ENCODE measurements at places on chromosomes 4 and X. TPM values are rescaled to one million over a fixed set of nuclear protein-coding genes. Genes with fewer than 3 reads are reported as not detected.

DNA sequence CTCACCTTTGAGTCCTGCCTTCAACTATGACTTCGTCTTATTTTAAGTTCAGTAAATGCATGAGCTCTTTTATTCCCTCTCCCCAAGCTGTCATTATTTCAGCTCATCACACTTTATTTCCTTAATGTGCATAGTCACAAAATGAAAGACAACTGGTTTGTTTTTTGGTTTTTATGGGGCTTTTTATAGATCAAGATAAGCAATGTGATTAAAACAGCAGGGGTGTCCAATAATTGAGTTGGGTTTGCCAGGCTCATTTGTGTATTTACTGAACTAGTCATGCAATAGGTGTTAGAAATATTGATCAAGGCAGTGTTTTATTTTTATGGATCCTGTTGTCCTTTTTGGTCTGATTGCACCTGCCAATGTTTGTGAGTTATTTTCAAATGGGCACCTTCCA is 102.2 kb downstream of the FRMPD4 start:
- no peak for DNase-seq

- no peak for DNase-seq
Measured at GRCh38 chr4:75038376-75038775, 105.5 kb downstream of the PARM1 start.

DNA sequence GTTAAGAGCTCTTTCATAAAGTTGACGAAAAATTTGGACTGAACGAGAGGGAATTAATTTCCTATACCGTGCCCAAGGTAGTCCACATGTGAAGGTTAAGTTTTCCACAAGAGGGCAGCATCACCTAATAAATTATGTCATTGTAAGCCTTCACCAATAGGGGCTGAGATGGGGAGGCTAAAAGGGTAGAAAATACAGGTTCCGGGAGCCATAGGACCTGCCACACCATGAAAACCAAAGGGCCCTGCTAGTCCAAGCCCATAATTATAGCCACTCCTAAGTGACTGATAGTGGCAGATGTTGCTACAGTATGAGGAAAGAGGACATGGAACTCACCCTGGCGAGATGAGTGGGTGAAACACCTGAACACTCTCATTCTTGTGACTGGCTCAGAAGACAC is 122.2 kb downstream of the SHROOM4 start:
- peak; percentile 2 for DNase-seq

SPANXA2 gene
- not detected for polyA plus RNA-seq

DNA sequence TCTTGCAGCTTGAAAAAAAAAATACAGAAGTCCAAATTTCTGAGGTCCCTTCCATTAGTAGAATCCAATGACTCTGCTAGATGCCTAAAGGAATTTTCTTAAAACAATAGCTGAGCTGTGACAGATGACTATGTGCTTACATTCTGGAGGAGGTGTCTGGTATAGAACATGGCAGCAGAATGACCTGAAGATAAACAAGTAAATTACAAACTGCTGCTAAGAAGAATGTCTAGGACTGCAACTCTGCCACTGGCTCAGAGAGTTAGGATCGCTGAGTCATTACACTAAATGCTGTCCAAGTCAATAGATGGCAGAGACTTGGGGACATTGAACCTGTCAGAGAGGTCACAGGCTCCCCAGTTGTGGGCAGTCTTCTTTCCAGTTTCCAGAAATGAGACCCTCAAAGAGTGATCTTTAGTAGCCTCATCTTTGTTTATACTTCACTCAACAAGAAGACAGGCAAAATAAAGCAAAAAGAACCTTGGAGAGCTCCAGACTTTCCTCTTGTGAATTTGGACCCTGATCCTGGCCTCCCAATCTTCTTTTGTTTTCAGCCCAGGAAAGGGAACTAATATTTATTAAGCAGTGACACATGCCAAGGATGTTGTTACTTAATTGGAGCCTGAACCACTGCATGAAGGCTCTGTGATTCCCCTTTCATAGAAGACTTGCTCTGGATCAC is 56.4 kb upstream of the SCML1 start:
- peak; percentile 9 for DNase-seq

DNA sequence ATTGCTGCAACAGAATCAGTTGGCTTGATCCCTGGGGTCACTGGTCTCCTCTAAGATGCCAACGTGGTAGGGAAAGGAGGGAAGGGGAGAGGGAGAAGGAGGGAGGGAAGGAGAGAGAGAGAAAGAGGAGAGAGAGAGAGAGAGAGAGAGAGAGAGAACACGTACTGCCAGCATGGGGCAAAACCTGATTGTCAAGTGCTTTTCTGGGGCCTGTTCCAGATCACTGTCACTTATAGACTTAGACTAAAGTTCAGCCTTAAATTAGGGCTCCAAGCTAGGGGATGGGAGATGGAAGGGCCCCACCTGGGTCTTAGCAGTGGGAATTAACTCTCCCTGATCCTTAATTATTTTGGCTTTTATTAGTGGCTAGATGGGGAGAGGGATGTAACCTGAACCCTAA is 12.9 kb downstream of the SHROOM4 start:
- no peak for DNase-seq

TCEAL6 gene
- not detected for polyA plus RNA-seq

ATP2B3 gene
- polyA plus RNA-seq, result not detected

- no peak for DNase-seq
Measured at GRCh38 chr4:134727696-134728095, 526.1 kb upstream of the PABPC4L start.

Data from CD14-positive monocyte (primary cell).